ENCODE measurements at places on chromosomes 5 and 9.

- no peak for DNase-seq
Measured at GRCh38 chr5:127412698-127413097, 104.7 kb upstream of the PRRC1 start.

DNA sequence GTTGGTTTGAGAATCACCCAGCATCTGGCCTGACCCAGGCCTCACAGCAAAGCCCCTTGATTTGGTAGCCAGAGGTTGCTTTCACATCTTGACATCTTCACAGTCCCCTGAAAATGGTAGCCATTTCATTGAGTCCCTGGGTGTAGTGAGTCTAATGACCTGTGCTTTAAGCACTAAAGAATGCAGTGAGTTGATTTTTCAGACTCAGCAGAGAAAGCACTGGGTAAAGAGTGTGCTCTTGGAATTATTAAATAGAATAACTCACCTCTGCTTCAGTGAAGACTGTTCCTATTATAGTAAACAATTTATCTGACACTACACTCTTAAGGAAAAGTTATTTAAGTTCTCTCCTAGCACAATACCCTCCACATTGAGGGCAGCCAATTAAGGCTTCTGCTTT, 56.2 kb downstream of the PTCD2 start:
- no peak for DNase-seq

DNA sequence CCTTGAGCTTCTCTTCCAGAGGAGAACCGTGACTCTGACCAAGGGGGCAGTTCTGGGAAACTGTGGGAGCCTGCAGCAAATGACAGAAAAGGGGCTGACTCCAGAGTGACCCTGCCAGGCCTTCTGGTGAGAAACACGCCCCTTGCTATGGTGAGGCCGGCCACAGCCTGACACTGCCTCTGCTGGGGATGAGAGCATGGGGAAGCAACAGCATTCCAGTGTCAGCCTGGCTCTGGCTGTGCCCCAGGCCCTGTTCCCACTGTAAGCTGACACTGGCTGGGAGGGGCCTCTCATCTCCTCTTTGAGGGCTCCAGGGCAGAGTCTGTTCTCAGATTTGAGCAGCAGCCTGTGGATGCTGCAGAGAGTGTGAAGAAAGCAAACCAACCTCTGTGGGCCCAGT, 180.0 kb upstream of the IL12B start:
- no peak for DNase-seq

- DNase-seq, result no peak
Measured at GRCh38 chr5:6590581-6590980, 42.3 kb downstream of the NSUN2 start.

DNA sequence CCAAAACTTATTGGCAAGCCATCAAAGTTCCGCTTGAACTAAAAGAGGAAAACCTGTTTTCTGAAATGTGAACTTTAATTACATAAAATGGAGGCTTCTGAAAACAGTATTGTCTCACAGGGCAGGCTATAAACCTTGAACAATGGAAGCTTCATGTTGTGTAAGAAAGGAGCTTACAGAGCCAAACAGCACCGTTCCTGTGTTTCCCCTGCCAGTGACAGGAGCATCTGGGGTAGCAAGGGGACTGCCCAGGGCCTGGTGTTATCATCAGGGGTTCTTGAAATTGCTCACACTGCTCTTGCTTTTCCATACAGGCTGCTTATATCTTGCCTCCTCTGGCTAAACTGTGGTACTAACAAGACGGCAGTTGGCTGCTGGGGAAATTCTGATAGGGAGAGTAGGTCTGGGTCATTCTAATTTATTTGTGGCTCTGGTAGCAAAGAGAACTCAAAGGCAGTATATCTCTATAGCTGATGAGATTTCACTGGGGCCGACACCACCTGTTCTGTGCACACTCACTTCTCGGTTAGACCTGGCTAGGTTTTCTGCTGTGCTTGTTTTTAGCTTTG, 40.4 kb downstream of the BASP1 start:
- DNase-seq, result no peak

DNA sequence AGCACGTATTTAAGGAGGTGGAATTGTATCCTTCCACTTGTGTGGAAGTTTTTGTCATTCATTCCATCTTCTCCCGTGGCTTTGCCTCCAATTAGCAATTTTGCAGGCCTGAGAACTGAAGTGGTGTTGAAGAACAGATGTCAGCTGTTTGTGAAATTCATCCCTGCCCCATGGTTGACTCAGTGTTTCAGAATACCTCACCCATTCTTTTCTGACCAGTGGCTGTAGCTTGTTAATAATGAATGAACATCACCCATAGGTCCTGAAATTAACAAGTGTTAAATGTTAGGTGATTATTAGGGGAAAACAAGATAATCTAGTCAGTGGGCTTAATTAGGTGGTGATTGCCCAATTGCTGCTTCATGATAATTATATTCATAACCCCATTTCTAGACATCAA, 11.7 kb downstream of the ZNF462 start:
- no peak for DNase-seq

- DNase-seq, result no peak
Measured at GRCh38 chr5:145991044-145991575, 54.7 kb downstream of the SH3RF2 start.

- no peak for DNase-seq
Measured at GRCh38 chr9:75912951-75913350, 22.5 kb downstream of the PCSK5 start.

DNA sequence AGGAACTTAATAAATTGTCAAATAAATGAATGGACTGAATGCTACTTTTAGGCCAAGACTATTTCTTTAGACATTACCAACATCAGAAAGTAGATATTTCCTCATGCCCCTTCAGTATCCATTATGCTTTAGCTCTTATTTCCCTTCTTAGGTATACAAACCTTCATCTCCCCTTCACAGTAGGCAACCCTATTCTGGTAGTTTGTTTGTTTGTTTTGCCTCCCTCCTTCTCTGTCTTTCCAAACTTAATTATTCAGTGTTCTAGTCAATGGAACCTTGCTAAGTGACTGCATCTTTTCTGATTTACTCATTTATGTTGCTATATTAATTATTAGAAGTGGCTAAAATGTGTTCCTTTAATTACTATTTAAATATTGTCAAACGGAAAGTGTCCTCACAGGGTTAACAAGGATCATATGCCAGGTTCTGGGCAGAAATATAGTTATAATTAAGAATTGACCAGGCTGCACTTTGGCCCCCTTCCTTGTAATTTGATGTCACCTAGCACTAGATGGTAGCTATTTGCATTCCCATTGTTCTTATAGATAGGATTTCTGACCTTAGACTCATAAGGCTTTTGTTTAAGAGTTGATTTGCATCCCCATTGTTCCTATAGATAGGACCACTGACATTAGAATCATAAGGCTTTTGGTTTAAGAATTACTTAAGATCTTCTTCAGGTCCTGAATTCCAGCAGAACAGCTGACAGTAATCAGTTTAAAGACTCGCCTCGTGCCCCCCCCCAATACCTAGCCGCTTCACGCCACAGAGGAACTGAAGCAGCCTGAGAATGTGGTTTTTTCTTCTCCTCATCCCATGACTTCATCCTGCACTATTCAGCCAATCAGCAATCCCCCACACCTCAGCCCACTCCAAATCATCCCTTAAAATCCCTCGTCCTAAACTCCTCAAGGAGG, 84.4 kb upstream of the NUDT12 start:
- no peak for DNase-seq

DNA sequence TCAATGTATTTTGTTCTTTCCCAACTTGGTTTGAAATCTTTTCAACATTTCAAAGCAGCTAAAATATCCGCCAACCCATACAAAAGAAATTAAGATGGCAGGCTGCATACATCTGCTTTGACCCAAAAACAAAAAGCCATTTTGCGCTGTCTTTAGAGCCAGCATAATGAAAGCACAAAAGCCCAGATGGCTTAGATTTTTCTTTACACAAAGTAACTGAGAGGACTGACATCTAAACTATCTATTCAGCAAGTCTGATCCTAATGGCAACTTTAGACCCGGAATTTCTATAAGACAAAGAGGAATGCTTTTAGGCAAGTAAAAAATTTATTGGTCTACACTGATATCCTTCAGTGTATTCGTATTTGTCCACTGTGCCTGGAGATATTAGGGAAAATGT, 86.3 kb downstream of the MYO10 start:
- DNase-seq, result no peak

- DNase-seq, result peak; percentile 69
Measured at GRCh38 chr9:107340920-107341632, 58.0 kb downstream of the RAD23B start.

- DNase-seq, result peak; percentile 24
Measured at GRCh38 chr5:61280761-61281427, 51.2 kb upstream of the ZSWIM6 start.

- no peak for DNase-seq
Measured at GRCh38 chr9:4938496-4938895, 46.6 kb upstream of the JAK2 start.

GRCh38 chr5:111945535-111945934, 188.5 kb upstream of the NREP start:
- DNase-seq, result no peak

GRCh38 chr5:68189613-68190012, 25.9 kb upstream of the PIK3R1 start:
- no peak for DNase-seq

DNA sequence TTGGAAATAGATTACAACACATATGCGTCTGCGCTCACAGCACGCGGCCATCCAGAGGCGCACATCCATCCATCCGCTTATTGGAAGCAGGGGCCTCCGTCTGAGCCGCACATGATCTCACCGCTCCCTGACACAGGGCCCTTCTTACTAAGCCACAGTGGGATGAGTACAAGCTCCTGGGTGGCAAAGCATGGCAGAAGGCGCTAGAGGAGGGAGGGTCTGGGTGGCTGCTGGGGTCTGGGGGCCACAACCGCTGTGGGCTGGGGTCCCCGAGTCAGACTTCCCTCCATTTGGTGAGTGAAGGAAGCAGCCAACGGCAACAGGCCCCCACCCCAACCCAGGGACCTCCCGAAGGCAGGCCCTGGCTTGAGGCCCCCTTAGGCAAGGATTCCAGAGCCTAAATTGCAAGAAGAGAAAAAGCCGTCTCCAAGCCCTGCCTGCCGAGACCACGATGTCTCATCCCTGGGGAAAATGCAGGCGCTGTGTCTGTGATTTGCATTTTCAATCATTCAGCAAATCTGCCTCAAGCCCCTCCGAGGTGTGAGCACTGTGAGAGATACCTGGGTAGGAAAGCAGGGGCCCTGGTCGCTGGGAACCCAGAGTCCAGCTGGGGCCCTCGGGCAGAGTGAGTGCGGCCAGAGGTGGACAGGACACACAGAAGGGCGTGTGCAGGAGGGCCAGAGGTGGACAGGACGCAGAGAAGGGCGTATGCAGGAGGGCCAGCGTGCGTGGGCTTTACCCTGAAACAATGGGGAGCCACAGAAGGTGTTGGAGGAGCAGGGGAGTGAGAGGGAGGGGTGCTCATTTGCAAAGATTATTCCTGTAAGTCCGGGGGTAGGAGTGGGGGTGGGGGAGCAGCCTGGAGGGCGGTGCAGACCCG, 135.7 kb downstream of the OLFM1 start:
- no peak for DNase-seq

GRCh38 chr5:20678386-20678785, 690.4 kb upstream of the CDH18 start:
- DNase-seq, result no peak

DNA sequence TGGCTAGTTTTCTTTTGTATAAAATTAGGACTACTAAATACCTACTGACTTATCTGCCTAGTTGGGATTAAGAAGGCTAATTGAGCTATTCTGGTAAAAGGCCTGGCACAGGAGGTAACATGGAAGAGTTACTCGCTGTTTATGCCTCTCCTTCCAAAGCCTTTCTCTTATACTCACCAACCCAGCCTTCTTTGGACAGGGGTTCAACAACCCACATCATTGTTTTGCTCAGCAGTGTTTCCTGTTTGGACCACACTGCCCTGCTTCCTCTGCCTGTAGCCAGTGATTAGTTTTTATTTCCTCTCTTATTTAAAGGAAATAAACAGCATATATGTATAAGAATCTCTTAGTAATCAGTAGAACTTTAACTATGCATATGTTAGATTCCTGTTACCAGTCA, 85.1 kb upstream of the TLX3 start:
- DNase-seq, result no peak

DNA sequence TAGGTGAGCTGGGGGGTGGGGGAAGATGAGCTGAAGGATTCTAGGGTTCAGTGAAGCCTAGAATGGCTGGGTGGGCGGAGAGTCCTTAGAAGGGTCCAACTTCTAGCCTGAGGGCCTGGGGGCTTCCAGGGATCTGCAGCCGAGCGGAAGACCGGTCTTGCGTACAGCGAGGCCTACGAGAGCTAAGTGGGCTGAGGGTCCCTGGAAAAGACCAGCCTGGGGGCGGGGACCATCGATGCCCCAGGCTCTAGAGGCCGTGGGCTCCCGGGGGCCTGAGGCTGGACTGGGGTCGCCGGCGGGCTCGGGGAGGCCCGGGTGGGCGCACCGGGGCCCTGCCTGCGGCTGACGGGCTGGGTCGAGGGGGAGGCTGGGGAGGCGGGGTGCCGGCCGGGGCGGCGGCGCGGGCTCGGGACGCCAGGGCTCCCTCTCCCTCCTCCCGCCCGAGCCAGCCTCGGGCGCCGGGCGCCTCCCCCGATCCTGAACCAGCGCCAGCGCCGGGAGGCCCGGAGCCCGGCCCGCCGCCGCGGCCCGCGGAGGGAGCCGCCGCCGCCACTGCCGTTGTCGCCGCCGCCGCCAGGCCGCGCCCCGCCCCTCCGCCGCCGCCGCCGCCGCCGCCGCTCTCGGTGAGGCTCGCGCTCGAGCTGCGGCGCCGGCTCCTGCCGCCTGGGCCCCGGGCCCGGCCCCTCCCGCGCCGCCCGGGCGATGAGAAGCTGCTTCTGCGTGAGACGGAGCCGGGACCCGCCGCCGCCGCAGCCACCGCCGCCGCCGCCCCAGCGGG, at the start of gene MVB12B:
MVB12B (plus strand) TSS at position 602 of the 778 bp plus-strand sequence; CDS start at position 703, 101 bp downstream.
- DNase-seq, result no peak

GRCh38 chr9:116060631-116061030, 93.0 kb upstream of the PAPPA start:
- DNase-seq, result no peak

GRCh38 chr9:133879615-133880014, 112.5 kb downstream of the VAV2 start:
- DNase-seq, result no peak

- DNase-seq, result no peak
Measured at GRCh38 chr5:57690724-57691123, 208.1 kb upstream of the ACTBL2 start.

- DNase-seq, result no peak
Measured at GRCh38 chr5:39584927-39585326, 160.1 kb upstream of the DAB2 start.

GRCh38 chr9:128045831-128046230, 21.3 kb downstream of the NAIF1 start:
- DNase-seq, result no peak

DNA sequence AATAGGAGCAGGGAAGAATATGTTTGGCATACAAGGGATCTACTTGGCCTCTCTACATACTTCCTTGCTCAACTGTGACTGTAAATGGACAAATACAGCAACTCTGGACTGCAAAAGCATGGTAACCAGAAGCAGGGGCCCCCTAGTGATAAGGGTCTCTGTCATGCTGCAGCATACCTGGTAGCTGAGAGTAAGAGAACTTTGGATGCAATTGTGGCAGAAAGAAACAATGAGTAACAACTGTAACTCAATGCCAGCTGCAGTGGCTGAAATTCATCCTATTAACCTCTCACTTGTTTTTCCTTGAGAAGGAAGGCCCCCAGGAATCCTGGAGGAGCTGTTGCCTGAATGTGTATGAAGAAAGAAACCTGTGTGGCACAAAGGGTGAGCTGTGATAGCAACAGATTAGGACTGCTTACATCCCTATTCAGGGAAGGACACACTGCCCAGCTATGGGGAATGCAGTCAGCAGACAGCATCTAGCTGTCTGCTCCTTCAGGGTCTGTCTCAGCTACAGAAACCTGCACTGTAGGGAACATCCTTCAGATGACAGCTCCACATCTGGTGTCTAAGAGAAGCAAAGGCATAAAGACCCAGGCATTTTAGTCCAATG, 468.1 kb upstream of the ACTBL2 start:
- no peak for DNase-seq

GRCh38 chr9:133285252-133285775, 10.3 kb upstream of the ABO start:
- DNase-seq, result no peak
